ENCODE measurements at places on chromosomes 13 and 19. TPM values are rescaled to one million over a fixed set of nuclear protein-coding genes. Genes with fewer than 3 reads are reported as not detected.

Gene ZNF470
- 1.8 TPM for total RNA-seq

GRCh38 chr13:41454170-41454569, 3.2 kb upstream of the RGCC start:
- peaks cover 5% of the 10 kb centered on the region for H3K36me3 ChIP-seq
- DNase-seq, result no peak
- peaks cover 26% of the 10 kb centered on the region for H3K27me3 ChIP-seq
- no peak overlapping the region for H3K4me3 ChIP-seq
- H3K27ac ChIP-seq, result no peak overlapping the region
- peaks cover 17% of the 10 kb centered on the region for H3K4me1 ChIP-seq

DNA sequence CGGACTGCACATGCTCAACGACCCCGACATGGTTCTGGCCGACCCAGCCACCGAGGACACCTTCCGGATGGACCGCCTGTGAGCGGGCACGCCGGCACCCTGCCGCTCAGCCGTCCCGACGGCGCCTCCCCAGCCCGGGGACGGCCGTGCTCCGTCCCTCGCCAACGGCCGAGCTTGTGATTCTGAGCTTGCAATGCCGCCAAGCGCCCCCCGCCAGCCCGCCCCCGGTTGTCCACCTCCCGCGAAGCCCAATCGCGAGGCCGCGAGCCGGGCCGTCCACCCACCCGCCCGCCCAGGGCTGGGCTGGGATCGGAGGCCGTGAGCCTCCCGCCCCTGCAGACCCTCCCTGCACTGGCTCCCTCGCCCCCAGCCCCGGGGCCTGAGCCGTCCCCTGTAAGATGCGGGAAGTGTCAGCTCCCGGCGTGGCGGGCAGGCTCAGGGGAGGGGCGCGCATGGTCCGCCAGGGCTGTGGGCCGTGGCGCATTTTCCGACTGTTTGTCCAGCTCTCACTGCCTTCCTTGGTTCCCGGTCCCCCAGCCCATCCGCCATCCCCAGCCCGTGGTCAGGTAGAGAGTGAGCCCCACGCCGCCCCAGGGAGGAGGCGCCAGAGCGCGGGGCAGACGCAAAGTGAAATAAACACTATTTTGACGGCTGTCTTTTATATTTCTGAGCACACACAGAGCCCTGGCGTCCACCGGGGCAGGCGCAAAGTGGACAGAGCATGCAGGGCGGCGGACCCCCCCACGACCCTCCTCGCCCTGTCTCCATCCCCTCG, 13.6 kb downstream of the COMP start:
- DNase-seq, result no peak
- H3K4me1 ChIP-seq, result no peaks in the 10 kb centered on the region
- no peaks in the 10 kb centered on the region for H3K27me3 ChIP-seq
- H3K4me3 ChIP-seq, result no peak overlapping the region
- H3K27ac ChIP-seq, result no peak overlapping the region
- H3K36me3 ChIP-seq, result no peaks in the 10 kb centered on the region

DNA sequence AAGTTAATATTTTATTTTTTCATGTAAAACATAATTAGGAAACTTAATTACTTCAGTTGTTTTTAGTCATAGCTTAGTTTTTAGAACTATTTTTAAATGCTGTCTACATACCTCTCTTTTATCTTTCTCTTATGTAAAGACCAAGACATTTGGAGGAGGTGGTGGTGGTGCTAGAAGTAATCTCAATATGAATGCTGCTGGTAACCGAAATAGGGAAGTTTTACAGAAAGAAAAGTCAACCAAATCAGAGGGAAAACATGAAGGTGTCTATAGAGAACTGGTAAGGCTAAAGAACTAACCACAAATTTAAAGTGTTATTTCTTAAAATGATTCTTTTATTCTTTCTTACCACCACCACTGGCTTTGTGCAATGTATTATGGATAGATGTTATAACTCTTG, 97.3 kb downstream of the TDRD3 start:
- DNase-seq, result no peak
- H3K4me3 ChIP-seq, result no peak overlapping the region
- H3K4me1 ChIP-seq, result no peaks in the 10 kb centered on the region
- H3K27ac ChIP-seq, result no peak overlapping the region
- H3K36me3 ChIP-seq, result peaks cover 25% of the 10 kb centered on the region

DNA sequence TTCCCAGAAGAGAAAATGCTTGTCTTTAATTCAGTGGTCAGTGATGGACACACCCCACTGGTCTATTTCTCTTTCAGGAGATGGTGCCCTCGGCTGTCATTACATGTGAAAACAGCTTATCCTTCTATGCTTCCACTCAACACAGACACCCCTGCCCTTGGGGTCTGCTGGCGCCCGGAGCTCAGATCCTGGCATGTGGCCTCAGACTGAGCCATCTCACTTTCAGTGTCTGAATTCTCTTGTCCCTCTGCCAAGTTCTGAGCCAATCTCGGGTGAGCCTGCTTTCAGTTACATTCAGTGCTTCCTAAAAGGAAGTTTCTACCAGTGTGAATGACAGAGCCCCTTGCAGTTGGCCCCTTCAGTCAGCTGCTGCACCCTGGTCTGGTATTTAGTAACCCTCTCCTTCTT, 293.6 kb downstream of the DNAJC15 start:
- no peaks in the 10 kb centered on the region for H3K4me1 ChIP-seq
- H3K27me3 ChIP-seq, result peaks cover 20% of the 10 kb centered on the region
- no peak for DNase-seq
- no peak overlapping the region for H3K27ac ChIP-seq

DNA sequence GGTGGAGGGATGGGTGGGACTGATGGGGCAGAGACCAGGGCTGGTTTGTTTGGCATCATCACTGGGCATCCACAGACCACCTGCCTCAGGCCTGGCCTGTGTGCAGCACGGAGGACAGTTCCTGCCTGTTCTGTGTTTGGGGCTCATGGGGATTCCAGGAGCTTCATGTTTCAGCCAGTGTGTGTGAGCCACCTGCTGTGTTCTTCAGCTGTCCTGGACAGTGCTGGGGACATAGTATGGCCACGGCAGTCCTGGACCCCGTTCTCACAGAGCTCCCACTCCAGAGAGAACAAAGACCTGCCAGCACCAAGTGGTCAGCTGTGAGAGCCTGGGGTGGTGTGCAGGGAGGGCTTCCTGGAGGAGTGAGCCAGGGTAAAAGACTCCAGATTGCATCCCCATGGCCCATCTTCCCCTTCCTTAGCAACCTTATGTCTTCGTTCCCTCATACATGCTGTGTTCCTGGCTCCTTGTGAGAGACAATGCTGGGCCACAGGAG, 2.0 kb upstream of the CCDC97 start:
- H3K27ac ChIP-seq, result peak overlapping the region; percentile 98
- H3K27me3 ChIP-seq, result no peaks in the 10 kb centered on the region
- peak; percentile 71 for DNase-seq
- H3K36me3 ChIP-seq, result peaks cover 53% of the 10 kb centered on the region
- peaks cover 75% of the 10 kb centered on the region for H3K4me1 ChIP-seq

- peaks cover 52% of the 10 kb centered on the region for H3K27me3 ChIP-seq
- DNase-seq, result no peak
- H3K27ac ChIP-seq, result no peak overlapping the region
- H3K4me3 ChIP-seq, result no peak overlapping the region
- H3K4me1 ChIP-seq, result peaks cover 20% of the 10 kb centered on the region
Measured at GRCh38 chr13:76890021-76890420, 3.8 kb upstream of the KCTD12 start.

Data from activated CD4-positive, alpha-beta T cell treated with anti-CD3 and anti-CD28 coated beads, Interleukin-2, amount 10 ng/mL, durations not matched to agents 24 days and 14 days (primary cell).